ENCODE measurements at places on chromosomes 3 and 15. TPM values are rescaled to one million over a fixed set of nuclear protein-coding genes. Genes with fewer than 3 reads are reported as not detected.

DNA sequence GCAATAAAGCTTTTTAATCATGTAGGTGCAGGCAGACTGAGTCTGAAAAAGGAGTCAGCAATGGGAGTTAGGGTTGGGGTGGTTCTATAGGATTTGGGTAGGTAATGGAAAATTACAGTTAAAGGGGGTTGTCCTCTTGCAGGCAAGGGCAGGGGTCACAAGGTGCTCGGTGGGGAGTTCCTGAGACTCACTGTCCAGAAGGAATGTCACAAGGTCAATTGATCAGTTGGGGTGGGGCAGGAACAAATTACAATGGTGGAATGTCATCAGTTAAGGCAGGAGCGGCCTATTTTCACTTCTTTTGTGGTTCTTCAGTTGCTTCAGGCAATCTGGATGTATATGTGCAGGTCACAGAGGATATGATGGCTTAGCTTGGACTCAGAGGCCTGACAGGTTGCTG is 13.9 kb downstream of the CCR5AS start:
- DNase-seq: no peak

VPS39 gene
- 70.9 TPM for total RNA-seq

DNA sequence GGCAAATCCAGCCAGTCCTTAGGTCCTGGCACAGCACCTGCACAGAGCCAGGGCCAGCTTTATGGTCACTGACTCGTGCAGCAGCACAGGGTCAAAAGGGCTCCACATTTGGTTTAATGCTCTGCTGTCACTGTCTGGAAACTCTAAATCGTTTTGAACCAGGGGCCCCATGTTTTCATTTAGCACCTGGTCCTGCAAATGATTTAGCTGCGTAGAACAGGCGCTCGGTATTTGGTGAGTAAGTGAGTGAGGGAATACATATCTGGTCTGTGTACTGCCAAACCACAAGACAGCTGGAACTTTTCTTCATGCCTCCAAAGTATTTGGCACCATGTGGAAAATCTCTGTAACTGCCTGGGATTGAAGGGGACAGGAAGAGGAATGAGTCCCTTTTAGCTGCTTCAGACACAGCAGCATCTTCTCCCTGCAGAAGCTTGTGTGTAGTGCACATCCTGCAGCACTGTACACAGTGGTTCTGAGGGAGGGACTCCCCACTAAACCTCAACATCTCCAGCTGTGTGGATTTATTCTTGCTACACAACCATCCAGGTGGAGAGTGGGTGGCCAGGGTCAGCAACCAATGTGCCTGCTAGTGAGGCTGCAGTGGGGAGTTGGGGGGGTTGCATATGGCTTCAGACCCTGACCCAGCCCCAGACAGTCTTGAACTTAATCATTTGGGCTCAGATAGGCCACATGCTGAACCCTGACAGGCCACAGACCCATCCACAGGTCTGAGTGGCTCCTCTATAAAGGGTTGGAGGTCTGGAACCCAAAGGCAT is 1.1 kb downstream of the SH2D7 start:
- DNase-seq: no peak

DNA sequence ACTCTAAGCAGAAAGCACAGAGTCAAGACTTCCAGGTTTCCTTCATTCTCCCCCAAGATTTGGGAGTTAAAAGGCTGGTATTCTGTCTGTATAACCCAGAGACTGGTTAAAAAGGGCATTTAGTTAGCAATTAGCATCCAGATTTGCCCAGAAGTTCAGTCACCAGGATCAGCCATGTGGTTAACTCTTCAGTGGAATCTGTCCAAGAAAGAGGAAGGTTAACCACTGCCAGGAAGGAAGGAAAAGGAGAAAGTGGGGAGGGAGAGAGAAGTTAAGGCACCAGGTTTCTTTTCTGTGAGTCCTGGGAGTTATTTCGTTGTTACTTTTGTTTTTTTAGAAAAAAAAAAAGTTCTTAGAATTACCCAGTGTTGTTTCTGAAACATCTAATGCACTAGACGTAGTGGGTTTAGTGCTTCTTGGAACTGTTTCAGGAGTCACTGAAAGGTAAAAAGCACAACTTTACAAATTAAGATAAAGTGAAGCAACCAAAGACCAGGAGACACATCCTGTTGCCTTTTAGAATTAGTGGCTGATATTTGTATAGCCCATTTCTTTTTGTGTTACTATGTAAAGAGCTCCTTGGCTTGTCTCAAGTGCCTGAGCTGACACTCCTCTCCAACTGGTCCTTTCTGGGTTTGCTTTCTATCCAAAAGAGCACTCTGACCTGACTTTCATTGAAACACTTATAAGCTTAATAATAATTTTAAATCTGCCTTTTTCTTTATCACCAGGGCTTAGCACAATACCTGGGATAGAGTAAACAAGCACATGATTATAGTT is 128.6 kb downstream of the ABI3BP start:
- DNase-seq: no peak
